ENCODE measurements at places on chromosomes 2 and 18.

- no peak for DNase-seq
Measured at GRCh38 chr2:100928235-100928634, 73.9 kb upstream of the RPL31 start.

GRCh38 chr18:33432857-33433256 lies 7.7 kb downstream of the CCDC178 start:
- no peak for DNase-seq

DNA sequence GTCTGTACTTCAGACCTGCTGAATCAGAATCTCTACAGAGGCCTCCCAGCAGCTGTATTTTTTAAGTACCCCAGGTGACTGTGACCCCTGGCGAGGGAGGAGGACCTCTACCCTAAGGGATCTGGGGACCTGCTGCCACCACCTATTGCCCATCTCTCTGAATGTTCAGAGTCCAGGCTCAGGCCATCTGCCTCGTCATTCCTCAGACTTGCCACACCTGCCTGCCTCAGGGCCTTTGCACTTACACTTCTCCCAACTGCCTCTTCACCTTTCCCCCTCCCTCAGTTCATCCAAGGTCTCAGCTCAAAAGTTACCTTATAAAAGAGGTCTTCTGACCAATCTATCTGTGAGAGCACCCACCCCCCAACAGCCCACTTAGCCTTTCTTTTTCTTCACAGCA lies 21.5 kb downstream of the UXS1 start:
- DNase-seq, result no peak

GRCh38 chr2:135050132-135050531 lies 2.0 kb upstream of the RAB3GAP1 start:
- DNase-seq, result no peak

DNA sequence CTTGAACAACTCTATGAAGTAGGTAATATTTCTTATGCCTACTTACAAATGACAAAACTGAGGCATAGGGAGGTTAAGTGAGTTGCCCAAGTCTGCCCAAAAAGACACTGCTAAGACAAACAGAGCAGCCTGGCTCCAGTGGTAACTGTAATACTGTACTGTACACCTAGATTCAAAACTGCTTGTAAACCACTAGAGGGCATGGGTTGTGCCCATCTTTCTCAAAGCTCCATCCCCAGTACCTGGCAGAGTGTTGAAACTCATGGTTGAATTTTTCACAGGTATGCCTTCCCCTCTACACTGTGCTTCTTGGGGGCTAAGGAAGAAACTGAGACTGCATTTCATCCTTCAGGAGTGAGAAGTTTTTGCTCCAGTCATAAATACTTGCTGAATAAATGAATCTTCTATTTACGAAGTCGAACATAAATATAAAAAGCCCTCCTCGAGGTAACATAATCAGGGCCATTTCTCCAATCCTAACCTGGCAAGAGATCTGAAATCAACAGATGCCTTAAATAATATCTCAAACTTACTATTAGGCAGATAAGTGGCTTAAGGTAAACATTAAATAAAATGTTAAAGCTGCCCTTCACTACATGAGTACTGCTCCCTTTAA lies 2.0 kb downstream of the PPP4R1 start:
- no peak for DNase-seq

GRCh38 chr2:175166216-175166824 lies 1.7 kb downstream of the ATF2 start:
- DNase-seq, result no peak

DNA sequence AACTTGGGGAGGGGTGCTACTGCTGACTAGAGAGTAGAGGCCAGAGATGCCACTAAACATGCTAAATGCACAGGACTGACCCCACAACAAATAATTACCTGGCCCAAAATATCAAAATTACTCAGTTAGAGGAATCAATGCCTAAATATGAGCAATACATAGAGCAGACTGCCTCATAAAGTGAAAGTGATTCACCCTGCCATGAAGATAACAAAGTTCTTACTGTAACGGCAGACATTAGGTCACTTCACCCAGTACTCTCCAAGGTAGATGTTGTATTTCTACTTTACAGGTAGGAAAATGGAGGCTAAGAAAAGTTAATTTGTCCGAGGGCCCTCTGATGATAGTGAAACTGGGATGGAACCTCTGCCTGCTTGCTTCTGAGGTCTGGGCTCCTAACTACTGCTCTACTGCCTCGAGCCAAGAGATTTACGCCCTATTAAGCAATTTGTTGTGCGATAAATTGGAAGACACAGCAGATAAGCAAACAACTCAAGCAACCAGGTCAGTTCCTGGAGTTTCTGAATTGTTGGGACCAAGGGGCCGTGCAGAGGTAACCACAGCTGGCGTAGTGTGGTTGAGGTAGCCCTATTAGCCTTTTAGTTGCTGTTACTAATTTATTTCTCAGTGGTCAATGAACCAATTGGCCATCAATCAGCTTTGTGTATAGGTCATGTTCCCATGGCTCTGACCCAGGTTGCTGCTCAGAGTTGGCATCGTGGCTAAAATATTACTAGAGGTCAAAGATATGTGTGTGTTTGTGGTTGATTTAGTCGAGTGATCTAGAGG lies 4.8 kb downstream of the DHRS9 start:
- no peak for DNase-seq

Data from activated T-cell treated with anti-CD3 and anti-CD28 coated beads for 24 hours (primary cell).